ENCODE measurements at places on chromosomes 13 and 19. TPM values are rescaled to one million over a fixed set of nuclear protein-coding genes. Genes with fewer than 3 reads are reported as not detected.

The ATP4A gene
- not detected for total RNA-seq

GRCh38 chr13:101231751-101232428, 184.4 kb downstream of the NALCN start:
- no peak for DNase-seq

DNA sequence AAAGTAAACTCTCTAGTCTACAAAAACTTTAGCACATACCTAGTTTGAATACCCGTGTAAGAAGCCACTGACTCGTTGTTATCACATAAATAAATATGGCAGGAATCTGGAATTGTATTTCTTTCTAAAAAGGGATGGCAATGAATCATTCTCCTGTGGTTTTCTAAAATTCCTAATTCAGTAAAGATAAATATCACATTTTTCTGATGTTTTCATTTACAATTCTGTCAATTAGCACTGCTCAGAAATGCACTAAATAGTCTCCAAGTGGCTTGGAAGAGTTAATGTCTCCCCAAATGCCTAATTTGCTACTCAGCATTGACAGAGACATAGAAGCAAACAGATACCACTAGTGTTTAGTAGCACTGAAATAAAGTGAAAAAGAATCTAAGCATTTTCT, 547.7 kb upstream of the SLITRK1 start:
- DNase-seq = no peak

- no peak for DNase-seq
Observed at GRCh38 chr13:58706421-58706820, 1074.9 kb downstream of the PCDH17 start.

- DNase-seq = no peak
Observed at GRCh38 chr13:85074543-85075313, 724.5 kb downstream of the SLITRK6 start.

- no peak for DNase-seq
Observed at GRCh38 chr13:29164116-29164515, 344.0 kb downstream of the MTUS2 start.

Measured in neural crest cell (in vitro differentiated cells).